ENCODE measurements at places on chromosomes 5 and 9. TPM values are rescaled to one million over a fixed set of nuclear protein-coding genes. Genes with fewer than 3 reads are reported as not detected.
A peak's percentile ranks its signal among the peaks of the same experiment; 100 is the strongest.

Gene ANKRD34B
- not detected for total RNA-seq

Gene PAXX
- total RNA-seq, result 85.2 TPM

Gene ALAD
- total RNA-seq, result 26.0 TPM

Gene RFX3
- 6.8 TPM for total RNA-seq

Gene ATOSB
- 17.0 TPM for total RNA-seq

Gene SLC6A7
- total RNA-seq, result not detected

Gene ENG
- 24.3 TPM for total RNA-seq

Gene PCDHA2
- total RNA-seq, result not detected

GRCh38 chr9:100492952-100493351, 20.0 kb downstream of the TMEFF1 start:
- DNase-seq, result no peak
- no peaks in the 10 kb centered on the region for H3K4me1 ChIP-seq
- H3K27ac ChIP-seq, result no peak overlapping the region
- H3K36me3 ChIP-seq, result no peaks in the 10 kb centered on the region

DNA sequence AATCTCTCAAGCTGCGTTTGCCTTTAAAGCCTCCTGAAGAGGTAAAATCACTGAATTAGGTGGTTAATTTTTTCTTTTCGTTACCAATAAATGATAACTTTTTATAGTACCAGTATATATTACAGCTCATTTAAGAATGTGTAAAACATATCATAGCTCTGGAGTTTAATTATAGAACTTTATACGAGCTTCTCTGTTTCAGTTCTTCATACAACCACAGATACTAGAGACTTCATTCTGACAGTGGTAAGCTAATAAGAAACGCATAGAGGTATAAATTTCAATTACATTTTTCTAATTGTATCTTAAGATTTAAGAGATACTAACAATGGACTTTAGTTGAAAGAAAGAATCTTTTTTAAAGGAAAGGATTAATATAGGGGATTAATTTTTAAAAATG, 73.9 kb downstream of the PBX3 start:
- H3K4me3 ChIP-seq, result no peak overlapping the region
- H3K4me1 ChIP-seq, result peaks cover 19% of the 10 kb centered on the region
- no peaks in the 10 kb centered on the region for H3K27me3 ChIP-seq
- no peak overlapping the region for H3K27ac ChIP-seq
- H3K36me3 ChIP-seq, result peaks cover 2% of the 10 kb centered on the region

DNA sequence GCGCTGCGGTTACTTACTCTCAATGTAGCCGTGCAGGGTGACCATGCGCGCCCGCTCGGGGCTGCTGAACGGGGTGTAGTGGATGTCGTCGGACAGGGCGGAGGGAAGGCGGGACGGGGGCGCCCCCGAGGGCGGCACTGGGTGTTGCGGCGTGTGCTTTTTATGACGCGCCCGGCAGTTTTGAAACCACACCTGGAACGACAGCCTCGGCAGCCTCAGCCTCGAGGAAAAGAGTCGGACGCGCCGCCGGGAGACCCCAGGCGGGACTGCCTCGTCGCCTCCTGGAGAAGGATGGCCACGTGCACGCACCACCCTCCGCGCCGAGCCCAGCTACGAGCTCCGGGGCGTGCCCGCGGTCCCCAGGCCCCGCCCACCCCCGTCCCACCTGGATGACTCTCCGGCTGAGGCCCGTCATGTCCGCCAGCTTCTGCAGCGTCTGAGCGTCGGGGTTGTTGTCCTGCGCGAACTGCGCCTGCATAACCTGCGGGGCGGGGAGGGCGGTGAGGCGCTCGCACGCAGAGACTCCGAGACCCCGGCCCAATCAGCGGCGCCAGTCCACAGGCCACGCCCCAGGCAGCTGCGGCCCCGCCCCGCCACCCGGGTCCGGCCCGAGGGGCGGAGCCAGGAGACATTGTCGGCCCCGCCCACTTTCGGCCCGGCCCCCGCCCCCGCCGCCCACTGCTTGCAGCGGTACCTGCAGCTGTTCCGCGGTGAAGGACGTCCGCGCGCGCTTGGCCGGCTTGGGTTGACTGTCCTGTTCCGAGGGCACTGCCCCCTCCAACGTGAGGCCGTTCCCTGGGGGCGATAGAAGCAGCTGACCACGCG, 15.0 kb downstream of the LHX6 start:
- no peak overlapping the region for H3K27ac ChIP-seq
- peaks cover 66% of the 10 kb centered on the region for H3K27me3 ChIP-seq
- peak; percentile 67 for DNase-seq
- H3K4me1 ChIP-seq, result peaks cover 16% of the 10 kb centered on the region
- H3K4me3 ChIP-seq, result peak overlapping the region; percentile 49
- H3K36me3 ChIP-seq, result no peaks in the 10 kb centered on the region

DNA sequence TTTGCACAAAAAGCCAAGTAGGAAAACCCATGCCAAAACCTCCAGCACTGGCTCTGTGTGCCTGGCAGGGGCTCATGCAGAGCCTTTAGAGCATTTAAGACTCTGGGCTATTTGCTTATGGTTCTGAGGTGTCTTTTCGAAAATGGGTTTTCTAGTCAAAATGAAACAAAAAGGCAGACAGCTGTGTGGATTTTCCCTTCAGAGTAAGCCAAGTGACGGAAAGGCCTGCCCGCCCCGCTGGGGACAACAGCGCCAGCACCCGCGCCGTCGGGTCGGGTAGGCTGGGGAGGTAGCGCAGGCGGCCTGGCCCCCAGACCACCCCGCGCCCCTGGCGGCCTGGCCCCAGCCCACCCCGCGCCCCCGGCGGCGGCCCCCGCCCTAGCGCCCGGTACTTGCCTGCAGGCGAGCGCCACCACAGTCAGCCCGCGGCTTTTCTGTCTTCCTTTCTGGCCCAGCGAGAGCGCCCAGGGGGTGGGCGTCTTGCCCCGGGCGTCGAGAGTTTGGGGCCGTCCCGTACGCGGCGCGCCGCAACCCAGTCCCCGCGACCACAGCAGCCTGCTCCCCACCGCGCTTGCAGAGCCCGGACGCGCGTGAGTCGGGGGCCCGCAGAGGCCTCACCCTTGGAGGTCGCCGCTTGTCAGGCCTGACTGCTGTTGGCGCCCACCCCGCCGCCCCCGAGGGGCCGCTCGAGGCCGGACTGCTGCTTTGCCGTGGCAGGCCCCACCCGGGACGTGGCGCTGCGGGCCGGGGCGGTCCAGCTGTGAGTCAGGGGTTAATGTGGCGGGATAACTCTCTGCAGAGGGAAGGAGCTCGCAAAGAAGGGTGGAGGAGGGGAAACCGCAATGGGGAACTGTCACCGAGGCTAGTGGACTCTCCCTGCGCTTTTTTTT, at the start of gene TICAM2:
TSS of gene TICAM2 (minus strand) at position 779 of the 890 bp plus-strand sequence. CDS start 21,223 bp downstream, outside the sequence.
- peak; percentile 62 for DNase-seq
- H3K4me3 ChIP-seq, result peak within 1 kb of the TSS; percentile 63
- H3K36me3 ChIP-seq, result peaks cover 32% of the 10 kb centered on the region
- peaks cover 19% of the 10 kb centered on the region for H3K4me1 ChIP-seq
- peak within 1 kb of the TSS; percentile 65 for H3K27ac ChIP-seq

DNA sequence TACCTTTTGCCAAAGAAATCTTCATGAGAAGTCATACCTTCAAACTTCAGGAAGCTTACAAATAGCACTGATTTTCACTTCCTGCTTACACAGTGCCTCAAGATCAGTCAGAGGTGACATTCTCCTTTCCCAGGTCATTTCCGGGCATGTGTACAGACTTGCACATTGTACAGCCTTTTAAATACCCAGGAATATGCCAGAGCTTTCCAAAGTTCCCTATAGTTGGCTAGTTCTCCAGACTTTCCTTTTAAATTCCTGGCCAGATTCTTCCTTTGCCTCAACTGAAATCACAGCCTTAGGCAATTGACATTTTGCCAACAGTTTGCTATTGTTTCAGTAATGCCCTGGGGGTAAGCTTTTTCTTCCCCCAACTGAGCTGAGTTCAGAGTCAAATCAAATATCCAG, 47.2 kb downstream of the RFX3 start:
- H3K27ac ChIP-seq, result peak overlapping the region; percentile 66
- no peak overlapping the region for H3K4me3 ChIP-seq
- DNase-seq, result no peak
- no peaks in the 10 kb centered on the region for H3K27me3 ChIP-seq
- H3K36me3 ChIP-seq, result peaks cover 37% of the 10 kb centered on the region
- peaks cover 66% of the 10 kb centered on the region for H3K4me1 ChIP-seq

DNA sequence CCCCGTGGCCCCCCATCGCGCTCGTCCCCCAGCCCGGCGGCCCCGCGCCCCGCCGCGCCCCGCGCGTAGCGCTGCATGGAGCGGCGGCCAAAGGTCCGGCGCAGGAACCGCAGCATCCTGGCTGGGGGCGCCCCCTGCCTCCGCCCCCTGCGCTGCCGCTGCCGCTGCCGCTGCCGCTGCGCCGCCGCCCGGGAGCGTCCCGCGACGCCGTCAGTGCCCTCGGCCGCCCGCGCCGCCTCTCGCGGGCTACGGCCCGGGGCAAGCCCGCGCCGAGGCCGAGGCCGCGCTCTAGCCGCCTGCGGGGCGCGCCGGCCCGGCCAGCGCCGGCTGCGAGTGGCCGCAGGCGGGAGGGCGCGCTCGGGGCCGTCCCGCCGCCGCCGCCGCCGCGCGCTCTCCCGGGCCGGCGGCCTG, 523 bp downstream of the EPB41L4B start:
- no peak for DNase-seq
- H3K27me3 ChIP-seq, result peaks cover 66% of the 10 kb centered on the region
- H3K27ac ChIP-seq, result no peak overlapping the region

DNA sequence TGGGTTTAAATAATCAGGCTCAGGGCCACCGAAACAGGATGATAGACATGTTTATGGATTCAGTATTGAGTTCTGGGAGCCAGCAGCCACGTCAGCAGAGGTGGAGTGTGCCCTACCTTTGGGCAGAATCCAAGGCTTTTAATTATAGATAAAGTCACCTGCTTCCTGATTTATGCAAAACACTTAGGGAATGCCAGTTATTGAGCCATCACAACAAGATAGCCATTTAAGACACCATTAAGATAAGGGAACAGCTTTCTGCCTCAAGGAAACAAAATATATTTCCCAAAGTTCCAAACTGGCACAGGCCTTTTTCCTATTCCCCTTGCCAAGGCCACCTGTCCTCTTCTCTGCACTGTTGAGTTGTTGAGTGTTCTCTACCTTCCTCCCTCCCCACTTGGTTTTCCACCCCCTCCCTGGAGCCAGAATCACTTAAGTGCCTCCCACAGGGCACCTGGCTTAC, 2.4 kb downstream of the CCL28 start:
- no peak for DNase-seq
- H3K27me3 ChIP-seq, result peaks cover 9% of the 10 kb centered on the region
- no peaks in the 10 kb centered on the region for H3K4me1 ChIP-seq
- no peak overlapping the region for H3K27ac ChIP-seq
- H3K4me3 ChIP-seq, result no peak overlapping the region
- no peaks in the 10 kb centered on the region for H3K36me3 ChIP-seq

DNA sequence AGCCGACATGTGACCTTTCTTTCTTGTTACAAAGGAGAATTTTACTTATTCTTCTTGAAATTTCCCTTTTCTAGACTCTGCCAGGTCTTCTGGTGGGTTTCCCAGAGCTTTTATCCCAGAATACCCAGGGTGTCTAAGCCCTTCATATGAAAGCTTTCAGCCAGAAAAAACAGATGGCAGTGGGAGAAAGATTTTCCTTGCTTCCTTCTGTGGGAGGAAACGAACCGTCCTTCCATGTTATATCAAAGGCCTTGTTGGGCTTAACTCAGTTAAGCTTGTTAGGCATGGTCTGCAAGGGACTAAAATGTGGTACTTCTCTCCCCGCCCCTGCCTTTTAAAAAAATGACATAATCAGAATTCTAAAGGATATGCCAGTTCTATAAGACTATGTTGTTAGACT, 47.5 kb downstream of the SPATA31D1 start:
- no peaks in the 10 kb centered on the region for H3K4me1 ChIP-seq
- no peaks in the 10 kb centered on the region for H3K36me3 ChIP-seq
- no peak overlapping the region for H3K27ac ChIP-seq
- no peaks in the 10 kb centered on the region for H3K27me3 ChIP-seq
- no peak for DNase-seq

DNA sequence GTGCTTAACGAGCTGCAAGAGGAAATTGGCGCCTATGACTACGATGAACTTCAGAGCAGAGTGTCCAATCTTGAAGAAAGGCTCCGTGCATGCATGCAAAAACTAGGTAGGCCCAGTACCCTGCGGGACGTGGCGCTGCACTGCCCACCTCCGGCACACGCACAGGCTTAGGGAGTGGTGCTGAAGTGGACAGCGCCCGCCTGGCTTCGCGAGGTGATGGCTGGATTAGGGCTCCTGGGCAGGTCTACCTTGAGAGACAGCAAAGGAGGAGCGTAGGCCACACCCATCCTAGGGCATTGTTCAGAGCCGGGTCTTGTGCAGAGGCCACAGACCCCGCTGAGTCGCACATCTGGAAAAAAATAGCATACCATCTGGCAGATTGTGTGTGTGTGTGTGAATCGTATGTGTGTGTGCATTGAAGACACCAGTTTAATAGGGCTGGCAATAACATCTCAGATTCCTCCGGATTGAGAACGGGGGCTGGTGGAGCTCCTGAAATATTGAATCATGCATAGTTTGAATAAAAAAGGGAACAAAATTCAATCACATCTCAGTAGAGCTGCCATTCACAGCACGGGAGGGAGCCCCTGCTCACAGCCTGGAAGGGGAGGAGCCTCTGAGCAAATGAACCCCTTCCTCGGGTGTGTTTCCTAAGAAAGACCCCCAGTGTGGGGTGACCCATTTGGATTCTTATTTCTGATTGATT, 11.1 kb downstream of the OLFM1 start:
- H3K27me3 ChIP-seq, result peaks cover 10% of the 10 kb centered on the region
- no peaks in the 10 kb centered on the region for H3K36me3 ChIP-seq
- peak; percentile 42 for DNase-seq
- H3K27ac ChIP-seq, result no peak overlapping the region

DNA sequence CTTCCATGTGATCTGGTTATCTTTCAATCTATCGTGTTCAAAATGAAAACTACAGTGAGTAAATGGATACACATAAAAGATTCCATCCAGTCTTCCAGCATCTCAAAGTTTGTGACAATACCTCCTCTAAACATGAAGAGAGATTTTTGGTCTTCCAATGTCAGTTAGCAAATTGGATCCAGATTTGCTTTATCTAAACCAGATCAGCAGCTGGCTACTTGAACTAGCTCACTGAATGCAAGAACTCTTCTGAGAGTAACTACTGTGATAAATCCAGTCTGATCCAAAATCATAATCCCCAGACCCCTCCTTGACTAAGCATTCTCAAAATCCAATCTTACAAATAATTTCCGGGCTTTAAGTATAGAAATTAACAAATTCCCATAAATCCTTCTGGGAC, 2177.9 kb upstream of the C9orf72 start:
- H3K4me3 ChIP-seq, result no peak overlapping the region
- H3K27me3 ChIP-seq, result no peaks in the 10 kb centered on the region
- no peak for DNase-seq
- no peaks in the 10 kb centered on the region for H3K4me1 ChIP-seq
- no peaks in the 10 kb centered on the region for H3K36me3 ChIP-seq

- DNase-seq, result no peak
- H3K27ac ChIP-seq, result no peak overlapping the region
- H3K36me3 ChIP-seq, result no peaks in the 10 kb centered on the region
- peaks cover 45% of the 10 kb centered on the region for H3K27me3 ChIP-seq
- H3K4me3 ChIP-seq, result no peak overlapping the region
Measured at GRCh38 chr5:138708791-138709190, 44.4 kb upstream of the CTNNA1 start.

Data from activated CD8-positive, alpha-beta T cell treated with anti-CD3 and anti-CD28 coated beads, Interleukin-2, amount 10 ng/mL, durations not matched to agents 7 days and 5 days (primary cell).